ENCODE measurements at places on chromosomes 2 and 18. TPM values are rescaled to one million over a fixed set of nuclear protein-coding genes. Genes with fewer than 3 reads are reported as not detected.
A peak's percentile ranks its signal among the peaks of the same experiment; 100 is the strongest.

DNA sequence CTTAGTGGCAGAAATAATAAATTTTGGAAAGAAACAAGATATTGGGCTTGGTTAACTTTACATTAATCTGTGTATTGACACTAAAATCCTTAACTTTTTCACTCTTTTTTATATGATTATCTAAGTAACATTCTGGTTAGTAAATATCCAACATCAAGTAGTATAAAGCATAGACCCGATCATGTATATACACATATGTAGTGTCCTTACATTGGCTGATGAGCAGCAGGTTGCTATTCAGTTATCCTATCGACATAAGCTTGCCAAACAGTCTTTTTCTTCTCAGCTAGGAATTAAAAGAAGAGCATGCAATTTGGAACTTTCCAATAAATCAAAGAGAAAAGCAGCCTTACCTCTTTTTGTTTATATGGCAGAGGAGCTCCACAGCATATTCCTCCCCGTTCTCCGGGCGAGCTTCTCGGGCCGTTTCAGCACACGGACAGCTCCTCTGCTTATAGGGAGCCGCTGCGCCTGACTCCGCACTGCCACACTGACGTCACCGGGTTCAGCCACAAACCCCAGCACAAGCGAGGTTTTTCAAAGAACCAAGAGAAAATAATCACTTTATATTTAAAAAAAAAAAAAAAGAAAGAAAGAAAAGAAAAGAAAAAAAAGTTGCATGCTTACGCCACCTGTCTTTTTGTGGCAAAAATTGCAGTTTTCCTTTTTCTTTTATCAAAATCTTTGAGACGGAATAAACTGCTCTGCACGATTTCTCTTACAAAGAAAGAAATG, at the start of gene SCG2:
TSS of gene SCG2 (minus strand) at position 430 of the 735 bp plus-strand sequence. CDS start 3,079 bp downstream, outside the sequence.
- no peaks in the 10 kb centered on the region for H3K36me3 ChIP-seq
- H3K27ac ChIP-seq = no peak within 1 kb of the TSS
- peaks cover 6% of the 10 kb centered on the region for H3K4me1 ChIP-seq
- no peak within 1 kb of the TSS for H3K4me3 ChIP-seq
- DNase-seq = peak; percentile 90
- H3K27me3 ChIP-seq = no peaks in the 10 kb centered on the region

DNA sequence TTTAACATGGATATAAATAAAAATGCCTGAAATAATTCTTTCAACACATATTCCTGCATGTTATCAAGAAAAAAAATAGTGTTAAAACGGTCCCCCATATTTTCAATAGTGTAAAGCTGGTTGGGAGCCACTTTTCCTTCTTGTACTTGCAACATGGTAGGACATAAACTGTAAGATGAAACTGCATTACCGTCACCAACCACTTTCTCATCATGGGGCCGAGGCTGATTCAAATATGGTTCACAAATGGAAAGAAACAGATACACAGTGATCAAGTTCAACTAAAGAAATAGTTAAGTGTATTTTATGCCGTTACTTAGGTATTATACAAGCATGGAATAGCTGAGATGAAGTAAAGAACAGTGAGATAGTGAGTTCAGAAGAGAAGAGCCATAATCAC, 360.7 kb downstream of the ZEB2 start:
- peak; percentile 5 for DNase-seq
- H3K36me3 ChIP-seq = no peaks in the 10 kb centered on the region
- H3K27ac ChIP-seq = no peak overlapping the region
- H3K4me3 ChIP-seq = no peak overlapping the region
- no peaks in the 10 kb centered on the region for H3K27me3 ChIP-seq
- peaks cover 9% of the 10 kb centered on the region for H3K4me1 ChIP-seq

- peak overlapping the region; percentile 87 for H3K27ac ChIP-seq
- no peaks in the 10 kb centered on the region for H3K27me3 ChIP-seq
- H3K36me3 ChIP-seq = no peaks in the 10 kb centered on the region
- DNase-seq = peak; percentile 81
Observed at GRCh38 chr2:193502363-193503035, 1307.8 kb upstream of the TMEFF2 start.

DNA sequence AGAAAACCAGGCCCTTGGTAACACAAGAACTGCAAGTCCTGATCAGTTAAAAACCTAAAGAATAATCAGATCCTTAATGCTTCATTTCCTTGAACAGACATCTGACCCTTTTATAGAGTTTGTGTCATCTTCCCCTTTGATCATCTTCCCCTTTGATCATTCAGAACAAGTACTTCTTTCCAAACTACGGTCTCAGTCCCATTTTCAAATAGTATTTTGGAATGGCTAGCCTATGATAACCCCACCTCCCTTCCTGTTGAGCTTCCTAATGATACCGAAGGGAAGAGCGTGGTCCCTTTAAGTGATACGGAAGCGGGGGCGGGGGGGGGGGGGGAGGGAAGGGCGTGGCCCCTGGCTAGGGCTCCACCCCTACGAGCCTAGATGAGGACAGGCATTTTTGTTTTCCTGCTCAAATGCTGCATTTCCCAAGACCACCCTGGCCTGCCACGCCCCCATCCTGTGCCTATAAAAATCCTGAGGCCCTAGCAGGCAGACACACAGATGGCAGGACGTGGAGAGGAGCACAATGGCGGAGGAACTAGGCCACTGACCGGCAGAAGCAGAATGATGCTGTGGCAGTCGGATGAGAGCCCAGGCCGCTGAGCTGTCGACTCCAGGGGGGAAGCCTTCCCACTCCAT, 24.1 kb upstream of the CHRNA1 start:
- peak overlapping the region; percentile 95 for H3K27ac ChIP-seq
- no peaks in the 10 kb centered on the region for H3K27me3 ChIP-seq
- no peaks in the 10 kb centered on the region for H3K36me3 ChIP-seq

DNA sequence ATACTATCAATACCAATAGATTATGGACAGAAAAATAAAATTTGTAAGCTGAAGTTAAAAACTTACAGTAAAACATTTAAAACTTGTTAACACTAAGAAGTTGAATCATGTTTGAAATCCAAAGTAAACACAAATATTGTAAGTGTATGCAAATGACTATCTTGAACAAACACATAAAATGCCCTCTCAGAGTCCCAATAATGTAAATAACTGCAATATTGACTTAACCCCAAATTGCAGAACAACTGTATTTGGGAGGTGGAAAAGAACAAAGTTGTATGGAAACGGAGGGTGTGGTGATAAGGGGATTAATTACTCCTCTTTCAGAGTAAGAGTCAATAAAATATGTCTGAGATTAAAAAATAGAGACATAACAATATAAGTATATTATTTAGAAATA, 140.0 kb upstream of the NOL4 start:
- no peak for DNase-seq
- no peak overlapping the region for H3K4me3 ChIP-seq
- no peaks in the 10 kb centered on the region for H3K36me3 ChIP-seq
- H3K27me3 ChIP-seq = no peaks in the 10 kb centered on the region

GRCh38 chr18:25298853-25299274, 53.1 kb downstream of the ZNF521 start:
- H3K4me3 ChIP-seq = no peak overlapping the region
- no peaks in the 10 kb centered on the region for H3K4me1 ChIP-seq
- no peak overlapping the region for H3K27ac ChIP-seq
- no peaks in the 10 kb centered on the region for H3K36me3 ChIP-seq

- H3K4me3 ChIP-seq = no peak overlapping the region
- H3K27ac ChIP-seq = no peak overlapping the region
- no peaks in the 10 kb centered on the region for H3K4me1 ChIP-seq
Observed at GRCh38 chr2:137638932-137639331, 325.3 kb upstream of the HNMT start.

DNA sequence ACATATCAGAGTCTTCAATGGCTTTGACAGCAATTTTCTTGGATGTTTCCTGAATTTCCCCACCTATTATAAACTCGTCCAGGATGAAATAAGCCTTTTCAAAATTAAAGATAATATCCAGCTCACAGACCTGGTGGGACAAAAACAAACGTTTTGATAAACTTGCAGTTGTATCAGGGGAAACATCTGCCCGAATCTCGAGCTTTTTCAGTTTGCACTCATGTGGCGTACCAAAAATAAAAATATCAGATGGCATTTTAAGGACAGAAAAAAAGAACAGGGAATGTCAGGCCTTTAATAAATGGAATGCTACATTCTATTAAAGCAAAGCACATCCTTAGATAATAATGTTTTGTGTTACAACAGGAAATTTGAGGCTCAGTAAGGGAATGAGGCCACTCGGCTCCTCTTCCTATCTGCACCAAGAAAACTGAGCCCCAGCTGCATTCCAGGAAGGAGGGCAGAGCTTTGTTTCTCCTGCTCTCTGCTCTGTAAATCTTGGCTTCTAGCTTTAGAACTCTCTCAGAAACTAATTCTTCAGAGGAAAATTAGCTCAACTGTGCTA, 72.1 kb downstream of the AP1S3 start:
- H3K4me1 ChIP-seq = no peaks in the 10 kb centered on the region
- no peak for DNase-seq
- H3K36me3 ChIP-seq = no peaks in the 10 kb centered on the region
- H3K27me3 ChIP-seq = no peaks in the 10 kb centered on the region
- H3K27ac ChIP-seq = no peak overlapping the region
- H3K4me3 ChIP-seq = no peak overlapping the region

- peak overlapping the region; percentile 30 for H3K4me3 ChIP-seq
- no peaks in the 10 kb centered on the region for H3K36me3 ChIP-seq
Observed at GRCh38 chr2:226159875-226160479, 639.6 kb downstream of the IRS1 start.

GRCh38 chr2:205814039-205814364, 131.7 kb downstream of the NRP2 start:
- peaks cover 18% of the 10 kb centered on the region for H3K4me1 ChIP-seq
- no peaks in the 10 kb centered on the region for H3K27me3 ChIP-seq
- no peak for DNase-seq
- no peak overlapping the region for H3K27ac ChIP-seq
- no peak overlapping the region for H3K4me3 ChIP-seq

GRCh38 chr18:48356151-48356745, 52.9 kb downstream of the ZBTB7C start:
- no peak overlapping the region for H3K4me3 ChIP-seq
- no peak overlapping the region for H3K27ac ChIP-seq
- no peaks in the 10 kb centered on the region for H3K27me3 ChIP-seq
- H3K4me1 ChIP-seq = peaks cover 8% of the 10 kb centered on the region
- no peak for DNase-seq
- no peaks in the 10 kb centered on the region for H3K36me3 ChIP-seq

- H3K27ac ChIP-seq = no peak overlapping the region
- DNase-seq = no peak
- no peaks in the 10 kb centered on the region for H3K27me3 ChIP-seq
- peaks cover 7% of the 10 kb centered on the region for H3K4me1 ChIP-seq
- no peaks in the 10 kb centered on the region for H3K36me3 ChIP-seq
Observed at GRCh38 chr2:40098786-40099470, 319.9 kb upstream of the THUMPD2 start.

M1AP gene
- total RNA-seq = 12.1 TPM

TSPYL6 gene
- total RNA-seq = not detected

TCF23 gene
- total RNA-seq = not detected

ADCYAP1 gene
- not detected for total RNA-seq

UPP2 gene
- total RNA-seq = not detected

C1QL2 gene
- 0.69 TPM for total RNA-seq
